ENCODE measurements at places on chromosomes 7 and 10.
A peak's percentile ranks its signal among the peaks of the same experiment; 100 is the strongest.

DNA sequence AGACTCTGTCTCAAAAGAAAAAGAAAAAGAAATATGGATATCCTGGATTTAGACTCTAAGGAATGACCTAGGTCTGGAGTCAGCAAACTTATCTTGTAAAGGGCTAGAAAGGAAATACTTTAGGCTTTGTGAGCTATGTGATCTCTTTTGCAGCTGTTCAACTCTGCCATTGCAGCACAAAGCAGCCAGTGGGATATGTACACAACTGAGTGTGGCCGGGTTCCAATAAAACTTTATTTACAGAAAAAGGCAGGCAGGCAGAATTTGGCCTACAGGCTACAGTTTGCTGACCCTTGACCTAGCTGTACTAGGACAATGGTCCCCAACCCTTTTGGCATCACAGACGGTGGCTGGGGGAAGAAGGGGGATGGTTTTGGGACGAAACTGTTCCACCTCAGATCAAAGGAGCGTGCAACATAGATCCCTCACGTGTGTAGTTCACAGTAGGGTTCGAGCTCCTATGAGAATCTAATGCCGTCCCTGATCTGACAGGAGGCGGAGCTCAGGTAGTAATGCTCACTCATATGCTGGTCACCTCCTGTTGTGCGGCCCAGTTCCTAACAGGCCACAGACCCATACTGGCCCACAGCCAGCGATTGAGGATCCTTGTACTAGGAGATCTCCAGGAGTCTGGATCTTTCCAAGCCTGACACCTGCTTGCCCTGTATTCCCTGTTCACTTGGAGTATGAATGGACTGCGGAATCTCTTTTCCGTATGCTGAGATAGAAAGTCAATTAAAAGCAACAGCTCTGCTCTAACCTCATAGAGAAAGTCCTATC, 63.0 kb downstream of the CUL1 start:
- DNase-seq, result no peak

- no peak for DNase-seq
Measured at GRCh38 chr7:154767142-154767541, 235.8 kb downstream of the PAXIP1 start.

DNA sequence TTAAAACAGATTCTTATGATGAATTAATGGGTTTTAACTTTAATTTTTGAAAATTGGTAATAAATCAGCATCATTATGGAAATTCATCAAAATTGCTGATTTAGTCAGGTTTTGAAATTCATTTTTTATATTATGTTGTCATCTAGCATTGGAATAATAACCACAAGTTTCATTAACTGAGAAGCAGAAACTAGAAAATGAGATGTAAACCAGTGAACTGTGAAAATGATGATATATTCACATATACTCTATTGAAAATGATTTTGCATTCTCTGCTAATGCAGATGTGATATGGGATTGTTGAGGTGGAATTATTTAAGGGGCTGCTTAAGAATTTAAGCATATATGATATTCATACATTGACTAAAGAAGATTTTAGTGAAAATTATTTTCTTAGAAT, 316.1 kb upstream of the FZD1 start:
- DNase-seq, result no peak

- DNase-seq, result peak; percentile 14
Measured at GRCh38 chr7:22726345-22726906, 574 bp upstream of the IL6 start.

GRCh38 chr10:31087011-31087410, 55.3 kb upstream of the ZNF438 start:
- no peak for DNase-seq

- no peak for DNase-seq
Measured at GRCh38 chr7:151396328-151396970, 13.4 kb downstream of the WDR86 start.

- no peak for DNase-seq
Measured at GRCh38 chr10:68218786-68219185, 13.1 kb downstream of the ATOH7 start.

DNA sequence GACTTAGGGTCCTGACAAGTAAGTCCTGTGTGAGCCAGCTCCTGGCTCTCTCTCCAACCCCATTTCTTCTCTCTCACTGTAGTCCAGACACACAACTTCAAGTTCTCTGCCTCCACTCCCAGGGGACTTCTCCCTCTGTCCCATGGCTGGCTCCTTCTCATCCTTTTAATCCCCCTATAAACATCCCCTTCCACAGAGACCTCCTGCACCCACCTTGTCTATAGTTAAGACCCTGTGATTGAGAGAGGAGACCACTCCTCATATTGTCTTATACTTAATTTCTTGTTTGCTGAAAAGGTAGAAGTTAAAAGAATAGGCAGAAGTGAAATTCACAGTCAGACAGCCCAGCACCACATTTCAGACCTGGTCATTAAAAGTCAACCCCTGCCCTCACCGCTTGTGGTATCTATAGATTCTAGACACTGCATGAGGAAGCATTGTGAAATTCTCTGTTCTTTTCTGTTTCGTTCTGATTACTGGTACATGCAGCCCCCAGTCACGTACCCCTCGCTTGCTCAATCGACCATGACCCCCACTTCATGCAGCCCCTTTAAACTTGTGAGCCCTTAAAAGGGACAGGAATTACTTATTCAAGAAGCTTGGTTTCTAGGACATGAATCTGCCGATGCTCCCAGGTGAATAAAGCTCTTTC, 125.6 kb upstream of the FRMD4A start:
- DNase-seq, result no peak

DNA sequence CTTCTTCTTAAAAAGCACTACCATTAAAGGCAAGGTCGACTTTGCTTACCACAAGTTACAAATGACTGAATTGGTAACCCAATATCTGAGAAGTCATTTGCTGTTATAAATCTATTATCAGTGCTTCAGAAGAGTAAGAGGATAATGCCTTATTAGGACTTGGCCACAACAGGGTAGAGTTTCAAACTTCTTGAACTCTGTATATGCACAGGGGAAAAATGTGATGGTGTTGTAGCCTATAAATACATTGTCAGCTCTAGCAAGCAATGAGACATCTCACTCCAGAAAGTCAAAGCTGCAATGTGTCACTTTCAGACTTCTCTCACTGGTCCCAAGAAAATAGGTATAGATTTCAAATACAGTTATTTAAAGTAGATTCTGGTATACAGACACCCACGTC, 9.3 kb downstream of the TFEC start:
- DNase-seq, result no peak

GRCh38 chr10:123555616-123556015, 110.5 kb upstream of the GPR26 start:
- no peak for DNase-seq

DNA sequence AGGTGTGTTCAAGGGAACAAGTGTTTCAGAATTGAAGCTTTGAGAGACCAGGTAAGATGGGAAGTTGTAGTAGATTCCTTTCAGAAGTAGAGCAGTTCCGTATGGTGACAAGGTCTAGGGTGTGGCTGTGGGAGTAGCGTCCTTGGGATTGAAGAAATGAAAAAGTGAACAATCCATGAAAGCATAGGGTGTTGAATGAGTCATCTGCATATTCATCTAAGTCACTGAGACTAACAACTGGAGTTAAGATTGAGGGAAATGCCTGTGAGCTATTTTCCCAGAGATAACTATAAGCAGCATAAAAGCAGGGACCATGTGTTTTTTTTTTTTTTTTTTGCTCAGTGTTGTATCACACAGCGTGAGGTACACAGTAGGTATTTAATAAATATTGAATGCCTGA, 134.8 kb downstream of the PHTF2 start:
- DNase-seq, result no peak

- no peak for DNase-seq
Measured at GRCh38 chr10:43763846-43764245, 115.2 kb upstream of the ZNF32 start.

Measured in CD4-positive, alpha-beta T cell (primary cell).